ENCODE measurements at places on chromosomes 2 and 18.

DNA sequence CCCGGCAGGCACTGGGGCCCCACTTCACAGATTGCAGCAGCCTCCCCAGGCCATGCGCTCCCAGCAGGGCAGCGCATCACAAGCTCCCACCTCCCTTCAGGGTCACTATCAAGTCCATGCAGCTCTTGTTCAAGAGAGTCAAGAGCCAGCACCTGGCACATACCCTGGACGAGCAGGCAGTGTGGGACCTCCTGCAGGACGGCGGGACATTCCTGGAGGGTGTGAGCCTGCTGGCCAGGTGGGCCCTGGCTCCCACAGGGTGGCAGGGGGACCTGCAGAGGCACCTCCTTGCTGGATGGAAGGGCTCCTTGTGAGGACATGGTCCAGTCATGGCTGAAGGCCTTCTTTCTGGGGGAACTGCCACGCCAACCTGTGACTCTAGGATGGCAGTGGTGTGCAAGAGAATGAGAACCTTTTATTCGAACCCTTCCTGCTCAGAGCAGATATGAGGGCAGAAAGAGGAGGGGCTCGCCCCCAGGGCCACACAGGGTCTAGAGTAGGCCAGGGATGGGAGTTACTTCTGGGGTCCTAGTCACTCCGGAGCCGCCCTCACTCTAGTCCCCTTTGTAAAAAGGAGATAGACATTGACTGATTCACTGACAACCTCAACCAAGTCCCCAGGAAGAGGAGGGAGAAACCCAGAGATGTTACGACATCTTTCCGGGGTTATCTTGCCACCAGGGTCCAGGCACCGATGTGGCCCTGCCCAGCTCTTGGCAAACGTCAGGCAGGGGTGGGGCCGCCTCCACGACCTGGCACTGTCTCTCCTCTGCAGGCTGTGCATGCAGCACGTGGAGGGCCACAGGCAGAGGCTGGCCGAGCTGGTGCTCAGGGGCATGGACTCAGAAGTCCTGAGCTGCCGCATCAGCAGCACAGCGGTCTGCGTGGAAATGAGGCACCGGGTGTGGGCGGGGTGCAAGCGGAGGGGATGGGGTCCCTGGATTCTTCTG, 31.3 kb downstream of the HJURP start:
- DNase-seq = no peak

DNA sequence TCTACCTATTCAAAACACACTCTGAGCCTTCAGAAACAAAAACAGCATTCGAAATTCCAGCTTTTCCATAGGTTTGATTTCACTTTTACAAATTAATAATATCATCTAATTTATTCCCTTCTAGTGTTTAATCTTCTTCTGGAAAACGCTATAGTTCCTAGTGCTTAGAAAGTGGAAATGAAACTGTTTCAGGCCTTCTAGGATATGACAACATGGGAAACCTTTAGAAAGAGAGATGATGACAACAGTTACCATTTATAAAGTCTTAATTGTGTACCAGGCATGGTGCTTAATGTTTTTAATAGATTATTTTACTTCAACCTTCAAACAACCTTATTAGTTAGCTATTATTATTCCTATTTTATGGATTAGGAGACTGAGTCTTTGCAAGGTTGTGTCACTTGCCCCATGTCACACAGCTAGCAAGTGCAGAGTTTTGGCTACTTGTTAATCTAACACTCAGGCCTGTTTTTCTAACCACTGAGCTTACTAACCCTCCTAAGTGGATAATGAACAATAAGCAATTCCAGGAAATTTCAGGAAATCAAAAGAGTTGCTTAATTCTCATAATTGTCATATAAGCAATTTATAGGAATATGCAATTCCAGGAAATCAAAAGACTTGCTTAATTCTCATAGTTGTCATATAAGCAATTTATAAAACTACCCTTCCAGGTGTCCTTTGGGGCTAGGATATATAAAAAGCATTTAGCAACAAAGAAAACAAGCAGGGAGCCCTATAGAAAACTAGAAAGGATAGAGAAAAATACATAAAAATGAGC, 206.0 kb downstream of the ZNF521 start:
- no peak for DNase-seq

DNA sequence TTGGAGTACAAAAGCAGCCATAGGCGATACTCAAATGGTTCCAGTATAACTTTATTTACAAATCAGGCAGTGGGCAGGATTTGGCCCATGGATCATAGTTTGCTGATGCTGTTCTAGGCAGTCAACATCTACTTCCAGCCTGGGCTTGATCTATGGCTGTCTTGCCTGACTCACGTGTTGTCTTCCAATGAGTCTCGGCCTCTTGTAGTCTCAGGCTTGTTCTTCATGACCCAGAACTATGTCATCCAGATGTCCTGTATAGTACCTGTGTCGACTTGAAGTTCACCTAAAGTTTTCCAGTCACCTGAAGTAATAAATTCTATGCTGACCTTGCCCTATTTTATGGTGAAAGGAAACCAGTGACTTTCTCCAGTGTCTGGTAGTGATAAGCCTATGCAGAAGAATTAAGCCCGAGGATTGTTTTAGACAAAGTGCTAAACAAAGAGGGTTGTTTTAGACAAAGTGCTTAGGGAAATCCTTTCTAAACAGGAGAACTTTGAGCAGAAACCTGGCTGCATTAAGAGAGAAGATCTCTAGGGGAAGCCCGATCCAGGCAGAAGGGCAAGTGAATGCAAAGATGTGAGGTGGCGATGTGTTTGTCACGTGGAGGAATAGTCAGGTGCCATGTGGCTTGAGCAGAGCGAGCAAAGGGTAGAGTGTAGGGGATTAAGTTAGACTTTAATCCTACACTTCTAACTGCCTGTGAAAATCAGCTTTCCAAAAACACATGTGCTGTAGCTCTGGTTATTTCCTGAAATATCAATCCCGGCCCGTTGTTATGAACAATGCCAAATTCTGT, 8.5 kb upstream of the THNSL2 start:
- no peak for DNase-seq

- peak; percentile 77 for DNase-seq
Measured at GRCh38 chr2:41869542-41870264, 178.1 kb upstream of the PKDCC start.

DNA sequence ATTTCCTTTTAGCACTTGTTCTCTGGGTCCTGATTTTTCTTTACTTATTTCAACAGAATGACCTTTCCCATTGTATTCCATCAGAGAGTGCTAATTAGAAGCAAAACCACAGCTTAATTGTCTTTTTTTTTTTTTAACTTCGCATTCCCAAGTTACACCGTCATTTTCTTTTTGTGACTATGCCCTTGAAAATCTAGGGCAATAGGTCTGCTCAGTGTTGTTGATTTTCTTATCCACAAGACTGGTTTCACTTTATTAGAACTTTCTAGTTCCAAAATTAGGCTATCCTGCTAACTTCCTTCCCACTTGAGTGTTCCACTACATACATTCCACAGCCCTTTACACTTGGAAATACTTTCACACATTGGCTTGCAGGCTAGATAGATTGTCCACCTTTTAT, 18.7 kb upstream of the ADAM17 start:
- no peak for DNase-seq

- DNase-seq = no peak
Measured at GRCh38 chr2:97885841-97886240, 109.9 kb downstream of the TMEM131 start.

DNA sequence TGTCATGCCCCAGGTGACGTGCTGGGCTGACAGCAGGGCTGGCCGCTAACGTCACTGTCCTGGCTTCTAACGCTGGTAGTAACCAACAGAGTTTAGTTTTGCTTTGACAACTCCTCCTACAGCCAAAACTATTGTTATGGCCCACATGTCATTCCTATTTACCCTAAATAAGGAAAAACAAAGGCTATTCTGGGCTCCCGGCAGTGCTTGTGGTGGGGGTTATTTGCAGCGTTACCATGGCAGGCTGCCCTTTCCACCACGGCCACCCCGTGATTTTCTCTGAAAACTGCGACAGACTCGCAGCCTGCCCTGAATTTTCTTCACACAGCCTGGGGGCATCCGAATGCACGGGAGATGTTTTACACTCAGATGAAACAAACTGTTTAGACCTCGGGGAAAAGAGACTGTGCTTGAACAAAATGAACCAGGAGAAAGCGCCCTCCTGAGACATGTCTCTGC, 115.2 kb downstream of the FAM210A start:
- DNase-seq = peak; percentile 34

DNA sequence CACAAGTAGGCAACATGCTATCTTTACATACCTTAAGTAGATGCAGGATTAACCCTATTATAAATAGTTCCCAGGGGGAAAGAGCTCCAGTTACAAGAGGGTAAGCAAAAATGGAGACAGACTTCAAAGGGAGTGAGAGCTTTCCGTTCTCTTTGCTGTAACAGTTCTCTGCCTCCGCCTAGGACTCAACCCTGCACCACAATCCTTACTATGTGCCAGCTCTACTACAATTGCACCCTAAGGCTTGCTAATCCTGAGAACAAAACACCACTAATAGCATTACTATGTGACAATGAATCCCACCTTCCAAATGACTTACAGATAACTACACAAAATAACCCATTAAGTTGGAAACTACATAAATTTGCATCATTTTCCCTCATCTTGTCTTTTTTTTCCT, 7.7 kb downstream of the ZBTB14 start:
- DNase-seq = no peak

GRCh38 chr2:191544461-191545062, 133.4 kb upstream of the NABP1 start:
- DNase-seq = no peak

- DNase-seq = peak; percentile 33
Measured at GRCh38 chr2:86280191-86280667, 57.2 kb downstream of the REEP1 start.

GRCh38 chr18:2935438-2936192, 77.3 kb downstream of the LPIN2 start:
- peak; percentile 77 for DNase-seq

- DNase-seq = no peak
Measured at GRCh38 chr2:122590524-122590923, 835.1 kb downstream of the TSN start.

GRCh38 chr2:215900843-215901242, 112.5 kb downstream of the MREG start:
- no peak for DNase-seq

GRCh38 chr18:13137670-13138419, 80.7 kb upstream of the LDLRAD4 start:
- DNase-seq = no peak

DNA sequence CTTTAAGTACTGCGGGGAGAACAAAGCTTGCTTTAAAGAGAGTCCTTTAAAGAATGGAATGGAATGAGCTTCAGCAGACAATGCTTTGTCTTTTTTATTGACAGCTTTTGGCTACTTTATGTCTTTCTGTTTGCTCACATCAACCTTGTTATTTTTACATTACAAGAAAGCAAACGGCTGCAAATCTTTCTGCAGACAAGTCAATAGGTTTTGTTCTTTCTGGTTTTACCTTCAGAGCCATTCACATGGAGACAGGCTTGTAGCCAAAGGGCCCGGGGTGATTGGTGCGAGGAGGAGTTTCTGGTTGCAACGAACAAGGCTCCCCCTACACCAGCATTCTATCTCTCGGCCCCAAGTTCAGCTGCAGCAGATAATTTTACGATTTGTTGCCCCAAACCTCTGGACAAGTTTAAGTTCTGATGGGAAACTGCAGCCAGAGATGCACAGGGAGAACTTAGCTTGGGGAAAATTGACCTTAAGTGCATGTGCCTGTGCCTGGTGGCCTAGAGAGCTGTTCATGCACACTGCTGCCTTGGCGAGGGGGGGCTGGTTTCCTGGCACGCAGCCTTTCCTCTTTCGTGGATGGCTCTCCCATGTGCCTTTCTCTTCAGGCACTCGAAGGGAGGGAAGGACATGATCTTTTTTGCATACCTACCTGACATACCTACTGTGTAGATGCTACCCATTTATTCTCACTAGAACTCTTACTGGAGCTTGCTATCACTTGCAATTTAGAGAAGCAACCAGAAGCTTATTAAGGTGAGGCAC, 543.2 kb downstream of the DCDC2C start:
- no peak for DNase-seq

DNA sequence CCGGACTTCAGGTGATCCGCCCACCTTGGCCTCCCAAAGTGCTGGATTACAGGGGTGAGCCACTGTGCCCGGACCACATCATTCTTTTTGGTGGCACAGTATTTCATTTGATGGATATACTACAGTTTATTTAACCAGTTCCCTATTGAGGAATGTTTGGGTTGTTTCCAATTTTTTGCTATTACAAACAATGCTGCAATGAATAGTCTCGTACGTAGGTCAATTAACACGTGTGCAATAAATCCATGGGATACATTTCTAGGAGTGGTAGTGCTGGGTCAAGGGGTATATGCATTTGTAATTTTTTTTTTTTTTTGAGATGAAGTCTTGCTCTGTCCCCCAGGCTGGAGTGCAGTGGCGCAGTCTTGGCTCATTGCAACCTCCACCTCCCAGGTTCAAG, 28.4 kb upstream of the XPO1 start:
- no peak for DNase-seq

- DNase-seq = peak; percentile 23
Measured at GRCh38 chr2:9300829-9301453, 94.3 kb downstream of the ASAP2 start.

GRCh38 chr2:104857262-104858005, 3.5 kb downstream of the POU3F3 start:
- no peak for DNase-seq

DNA sequence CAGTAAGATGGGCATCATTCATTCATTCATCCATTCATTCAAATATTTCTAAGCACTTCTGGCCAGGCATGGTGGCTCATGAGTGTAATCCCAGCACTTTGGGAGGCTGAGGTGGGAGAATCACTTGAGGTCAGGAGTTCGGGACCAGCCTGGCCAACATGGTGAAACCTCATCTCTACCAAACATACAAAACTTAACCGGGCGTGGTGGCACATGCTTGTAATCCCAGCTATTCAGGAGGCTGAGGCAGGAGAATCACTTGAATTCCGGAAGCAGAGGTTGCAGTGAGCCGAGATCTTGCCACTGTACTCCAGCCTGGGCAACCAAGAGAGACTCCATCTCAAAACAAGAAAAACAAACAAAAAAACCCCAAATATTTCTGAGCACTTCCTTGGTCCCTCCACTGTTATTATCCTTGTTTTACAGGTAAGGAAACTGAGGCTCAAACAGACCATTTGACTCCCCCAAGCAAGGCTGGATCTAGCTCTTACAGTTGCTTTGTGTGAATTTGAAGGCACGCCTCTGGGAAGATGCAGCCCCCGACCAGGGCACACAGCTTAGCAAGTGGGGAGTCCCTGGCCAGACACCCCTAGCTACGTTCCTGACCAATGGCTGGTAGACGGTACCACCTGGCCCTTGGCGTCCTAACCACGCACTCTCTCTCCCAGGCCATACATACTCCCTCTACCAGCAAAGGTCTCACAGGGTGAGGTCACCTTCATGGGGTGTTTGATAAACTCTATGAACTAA, 50.6 kb upstream of the ODC1 start:
- no peak for DNase-seq

DNA sequence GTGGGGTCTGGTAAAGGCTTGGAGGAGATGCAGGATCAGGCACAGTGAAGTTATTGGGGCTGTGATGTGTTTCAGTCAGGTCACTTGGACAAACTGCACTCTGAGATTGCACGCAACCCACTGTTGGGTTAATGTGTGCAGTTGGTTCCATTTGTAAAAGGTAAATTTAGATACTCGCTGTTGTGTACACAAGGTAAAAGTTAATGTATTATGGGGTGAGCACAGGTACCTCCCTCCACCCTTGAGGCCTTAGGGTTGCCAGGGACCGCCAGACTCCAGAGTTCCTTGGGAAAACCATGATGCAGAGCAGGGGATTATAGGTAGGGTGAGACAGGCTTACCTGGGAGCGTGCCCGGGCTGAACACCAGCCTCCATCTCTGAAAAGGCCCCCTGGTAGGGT, 20.1 kb downstream of the IMPA2 start:
- no peak for DNase-seq

GRCh38 chr2:144146076-144146475, 373.8 kb downstream of the ZEB2 start:
- DNase-seq = peak; percentile 50

GRCh38 chr2:1790473-1790872, 46.2 kb upstream of the PXDN start:
- DNase-seq = no peak
